T-helper 2 cell (primary cell): ENCODE measurements at places on chromosomes 12 and 14.

DNA sequence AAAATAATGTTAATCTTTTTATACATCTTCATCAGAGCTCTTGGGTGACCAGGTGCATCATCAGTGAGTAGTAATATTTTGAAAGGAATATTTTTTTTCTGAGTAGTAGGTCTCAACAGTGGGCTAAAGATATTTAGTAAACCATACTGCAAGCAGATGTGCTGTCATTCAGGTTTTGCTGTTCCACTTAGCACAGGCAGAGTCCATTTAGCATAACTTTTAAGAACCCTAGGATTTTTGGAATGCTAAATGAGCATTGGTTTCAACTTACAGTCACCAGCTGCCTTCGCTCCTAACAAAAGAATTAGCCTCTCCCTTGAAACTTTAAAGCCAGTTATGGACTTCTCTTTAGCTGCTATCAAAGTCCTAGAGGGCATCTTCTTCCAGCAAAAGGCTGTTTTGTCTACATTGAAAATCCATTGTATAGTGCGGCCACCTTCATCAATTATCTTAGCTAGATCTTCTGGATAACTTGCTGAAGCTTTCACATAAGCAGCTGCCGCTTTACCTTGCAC is 24.6 kb downstream of the RIMKLB start:
- no peak for DNase-seq

DNA sequence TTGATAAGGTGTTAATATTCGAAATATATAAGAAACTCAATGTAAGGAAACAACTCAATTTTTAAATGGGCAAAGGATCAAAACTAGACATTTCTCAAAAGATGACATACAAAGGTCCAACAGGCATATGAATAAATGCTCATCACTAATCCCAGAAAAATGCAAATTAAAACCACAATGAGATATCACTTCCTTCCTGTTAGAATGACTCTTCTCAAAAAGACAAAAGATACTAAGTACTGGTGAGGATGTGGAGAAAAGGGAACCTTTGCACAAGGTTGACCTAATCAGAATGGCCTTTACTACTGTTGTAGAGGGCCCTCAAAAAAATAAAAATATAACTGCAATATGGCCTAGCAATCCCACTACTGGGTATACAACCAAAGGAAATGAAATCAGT is 383.4 kb downstream of the KCNH5 start:
- no peak for DNase-seq

DNA sequence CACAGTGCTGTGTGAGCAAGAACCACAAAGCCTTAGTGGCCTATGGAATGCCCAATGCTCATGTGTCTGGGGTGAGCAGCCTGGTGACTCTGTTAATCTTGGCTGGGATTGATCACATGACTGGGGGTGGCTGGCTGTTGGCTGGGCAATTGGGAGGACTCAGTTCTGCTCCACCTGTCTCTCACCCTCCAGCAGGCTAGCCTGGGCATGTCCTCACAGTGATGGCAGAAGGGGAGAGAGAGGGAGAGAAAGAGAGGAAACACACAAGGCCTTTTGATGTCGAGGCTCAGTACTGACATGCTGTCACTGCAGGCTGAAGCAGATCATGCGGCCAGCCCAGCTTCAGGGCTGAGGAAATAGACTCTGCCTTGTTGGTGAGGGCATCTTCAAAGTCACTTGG is 136.8 kb downstream of the TBX5 start:
- no peak for DNase-seq

GRCh38 chr14:79732911-79733655 is 478.2 kb downstream of the DIO2 start:
- no peak for DNase-seq

DNA sequence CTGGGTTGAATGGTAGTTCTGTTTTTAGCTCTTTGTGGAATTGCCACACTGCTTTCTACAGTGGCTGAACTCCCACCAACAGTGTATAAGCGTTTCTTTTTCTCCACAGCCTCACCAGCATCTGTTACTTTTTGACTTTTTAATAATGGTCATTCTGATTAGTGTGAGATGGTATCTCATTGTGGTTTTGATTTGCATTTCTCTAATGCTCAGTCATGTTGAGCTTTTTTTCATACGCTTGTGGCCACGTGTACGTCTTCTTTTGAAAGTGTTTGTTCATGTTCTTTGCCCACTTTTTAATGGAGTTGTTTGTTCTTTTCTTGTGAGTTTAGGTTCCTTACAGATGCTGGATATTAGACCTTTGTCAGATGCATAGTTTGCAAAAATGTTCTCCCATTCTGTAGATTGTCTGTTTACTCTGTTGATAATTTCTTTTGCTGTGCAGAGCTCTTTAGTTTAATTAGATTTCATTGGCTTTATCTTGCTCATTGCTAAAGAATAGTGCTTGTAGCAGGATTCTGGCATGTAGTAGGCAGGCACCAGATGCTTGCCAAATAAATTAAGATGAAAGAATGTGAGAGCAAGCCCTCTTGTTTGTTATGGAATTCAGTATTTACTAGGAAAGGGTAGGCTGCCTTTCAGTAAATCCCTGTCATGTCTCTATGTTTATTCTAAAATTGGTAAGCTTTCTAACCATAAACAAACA is 86.8 kb downstream of the PDE3A start:
- no peak for DNase-seq

GRCh38 chr12:116887897-116888296 is 6.7 kb upstream of the HRK start:
- DNase-seq = no peak

GRCh38 chr12:19166956-19167355 is 37.4 kb downstream of the PLEKHA5 start:
- no peak for DNase-seq

DNA sequence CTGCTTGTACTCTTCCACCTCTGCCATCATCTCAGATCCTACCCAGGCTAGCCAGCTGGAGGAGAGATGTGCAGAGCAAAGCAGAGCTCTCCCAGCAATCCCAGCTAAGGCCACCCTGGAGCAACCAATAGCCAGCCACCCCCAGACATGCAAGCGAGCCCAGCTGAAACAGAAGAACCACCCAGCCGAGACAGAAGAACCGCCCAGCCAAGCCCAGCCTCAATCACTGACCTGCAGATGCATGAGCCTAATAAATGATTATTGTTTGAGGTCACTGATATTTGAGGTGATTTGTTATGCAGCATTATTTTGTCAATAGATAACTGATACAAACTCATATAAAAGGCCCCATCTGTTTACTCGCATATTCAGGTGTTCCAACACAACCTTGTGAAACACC is 106.3 kb downstream of the SCARB1 start:
- DNase-seq = no peak

- peak; percentile 22 for DNase-seq
Observed at GRCh38 chr12:111304642-111305071, 64.2 kb downstream of the PHETA1 start.

DNA sequence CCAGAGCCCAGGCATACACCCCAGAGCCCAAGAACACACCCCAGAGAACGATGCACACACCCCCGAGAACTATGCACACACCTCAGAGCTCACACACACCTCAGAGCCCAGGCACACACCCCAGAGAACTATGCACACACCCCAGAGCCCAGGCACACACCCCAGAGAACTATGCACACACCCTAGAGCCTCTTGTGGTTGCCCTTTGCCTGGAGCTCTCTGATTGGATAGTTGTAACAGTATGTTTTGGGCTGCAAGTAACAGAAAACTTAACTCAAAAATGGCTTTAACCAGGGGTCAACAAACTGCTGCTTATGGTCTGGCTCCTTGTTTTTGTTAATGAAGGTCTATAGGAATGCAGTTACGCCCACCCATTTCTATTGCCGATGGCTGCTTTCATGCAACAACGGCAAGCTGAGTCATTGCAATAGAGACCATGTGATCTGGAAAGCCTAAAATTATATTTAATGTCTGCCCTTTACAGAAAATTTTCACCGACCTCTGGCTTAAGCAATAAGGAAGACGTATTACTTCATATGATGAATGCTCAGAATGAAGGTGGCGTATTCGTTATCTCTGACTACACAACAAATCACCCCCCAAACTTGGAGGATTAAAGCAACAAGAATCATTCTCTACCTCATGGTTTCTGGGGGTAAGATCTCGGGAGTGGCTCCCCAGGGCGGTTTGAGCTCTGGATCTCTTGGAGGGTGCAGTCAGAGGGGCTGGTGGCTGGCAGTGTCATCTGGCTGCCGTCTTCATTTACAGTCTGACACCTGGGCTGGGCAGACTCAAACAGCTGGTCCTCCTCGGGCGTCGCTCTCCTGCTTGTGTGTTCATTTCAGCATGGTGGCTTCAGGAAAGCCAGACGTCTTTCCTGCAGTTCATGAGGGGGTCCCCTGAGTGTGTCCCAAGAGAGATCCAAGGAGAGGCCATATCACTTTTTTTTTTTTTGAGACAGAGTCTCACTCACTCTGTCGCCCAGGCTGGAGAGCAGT is 66.3 kb upstream of the NCOR2 start:
- no peak for DNase-seq

DNA sequence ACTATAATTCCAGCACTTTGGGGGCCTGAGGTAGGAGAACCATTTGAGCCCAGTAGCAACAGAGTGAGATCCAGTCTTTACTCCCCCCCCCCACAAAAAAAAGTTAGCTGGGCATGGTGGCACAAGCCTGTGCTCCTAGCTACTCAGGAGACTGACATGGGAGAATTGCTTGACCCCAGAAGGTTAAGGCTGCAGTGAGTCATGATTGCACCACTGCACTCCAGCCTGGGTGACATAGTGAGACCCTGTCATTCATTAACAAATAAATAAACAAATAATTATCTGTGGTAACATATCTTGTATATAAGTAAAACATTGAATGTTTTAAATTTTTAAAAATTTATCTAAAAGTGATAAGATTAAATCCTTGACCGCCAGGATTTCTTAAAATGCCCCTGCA is 4.8 kb downstream of the ENTPD5 start:
- DNase-seq = no peak

- no peak for DNase-seq
Observed at GRCh38 chr14:23577004-23577681, 1.4 kb downstream of the JPH4 start.

DNA sequence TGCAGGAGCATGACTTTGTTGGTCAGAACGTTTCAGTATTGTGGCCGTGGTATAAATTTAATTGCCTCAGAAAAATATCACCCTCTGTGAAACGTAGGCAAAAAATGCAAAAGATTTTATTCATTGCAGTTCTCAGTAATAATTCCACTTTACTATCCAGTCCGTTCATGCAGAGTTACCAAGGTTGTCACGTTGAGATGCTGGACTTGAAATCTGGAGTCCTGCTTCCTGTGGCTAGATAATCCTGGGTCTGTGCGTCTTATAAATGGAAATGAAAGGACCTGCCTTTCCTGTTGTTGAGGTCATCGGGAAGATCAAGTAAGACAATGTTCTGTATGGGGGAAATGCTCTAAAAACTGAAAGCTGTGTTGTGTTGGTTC is 1.3 kb upstream of the AVPR1A start:
- DNase-seq = no peak

DNA sequence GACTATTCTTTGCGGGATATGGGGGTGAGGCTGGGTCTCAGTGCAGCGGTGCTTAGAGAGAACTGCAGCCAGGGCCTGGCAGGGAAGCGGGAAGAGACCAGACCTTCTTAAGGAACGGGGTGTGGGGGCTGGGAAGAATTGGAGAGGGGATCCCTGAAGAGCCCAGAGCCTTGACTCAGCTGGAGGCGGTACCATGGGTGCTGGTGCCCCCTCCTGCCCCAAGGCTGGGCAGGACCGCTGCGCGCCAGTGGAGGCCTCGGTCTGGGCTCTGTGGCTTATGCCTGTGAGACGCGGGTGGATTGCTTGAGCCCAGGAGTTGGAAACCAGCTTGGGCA is 1.3 kb upstream of the RNU7-1 start:
- no peak for DNase-seq

DNA sequence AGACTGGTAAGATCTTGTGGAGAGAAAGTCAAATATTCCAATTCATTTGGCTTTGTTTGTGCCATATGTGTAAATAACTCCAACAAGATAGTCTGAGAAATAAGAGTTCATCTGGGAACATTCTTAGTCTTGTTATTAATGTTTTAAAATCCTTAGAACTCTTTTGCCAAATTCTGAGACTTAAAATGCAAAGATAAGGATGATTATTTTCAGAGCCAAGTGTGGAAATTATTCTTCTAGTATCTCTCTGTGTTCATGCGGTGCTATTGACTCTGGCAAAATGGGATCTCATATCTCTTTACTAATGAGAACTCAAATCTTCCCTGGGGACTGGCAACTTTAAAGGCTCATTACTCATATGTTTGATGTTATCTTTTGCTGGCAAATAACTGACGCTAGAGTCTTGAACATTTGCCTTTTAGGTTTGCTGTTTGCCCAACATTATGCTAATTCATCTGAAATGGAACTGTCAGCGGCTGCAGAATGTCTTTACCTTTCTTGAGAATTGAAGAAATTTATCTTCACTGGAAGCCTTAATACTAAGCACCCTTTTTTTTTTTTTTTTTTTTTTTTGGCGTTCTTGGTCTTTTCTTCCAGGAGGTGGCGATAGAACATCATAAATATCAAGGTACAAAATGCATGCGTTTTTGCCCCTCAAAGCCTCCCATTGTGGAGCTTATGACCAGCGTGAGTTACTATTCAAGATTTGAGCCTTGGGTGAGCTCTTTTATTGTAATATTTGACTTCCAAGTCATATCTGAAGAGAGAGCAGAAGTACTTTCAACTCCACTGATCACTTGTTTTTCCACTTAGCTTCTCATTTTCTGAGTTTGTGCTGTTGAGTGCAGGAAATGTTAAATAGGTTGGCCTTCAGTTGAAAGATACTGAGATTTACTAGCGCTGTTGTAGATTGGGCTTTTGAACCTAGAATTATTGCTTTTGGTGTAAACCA is 86.5 kb downstream of the CAND1 start:
- no peak for DNase-seq

DNA sequence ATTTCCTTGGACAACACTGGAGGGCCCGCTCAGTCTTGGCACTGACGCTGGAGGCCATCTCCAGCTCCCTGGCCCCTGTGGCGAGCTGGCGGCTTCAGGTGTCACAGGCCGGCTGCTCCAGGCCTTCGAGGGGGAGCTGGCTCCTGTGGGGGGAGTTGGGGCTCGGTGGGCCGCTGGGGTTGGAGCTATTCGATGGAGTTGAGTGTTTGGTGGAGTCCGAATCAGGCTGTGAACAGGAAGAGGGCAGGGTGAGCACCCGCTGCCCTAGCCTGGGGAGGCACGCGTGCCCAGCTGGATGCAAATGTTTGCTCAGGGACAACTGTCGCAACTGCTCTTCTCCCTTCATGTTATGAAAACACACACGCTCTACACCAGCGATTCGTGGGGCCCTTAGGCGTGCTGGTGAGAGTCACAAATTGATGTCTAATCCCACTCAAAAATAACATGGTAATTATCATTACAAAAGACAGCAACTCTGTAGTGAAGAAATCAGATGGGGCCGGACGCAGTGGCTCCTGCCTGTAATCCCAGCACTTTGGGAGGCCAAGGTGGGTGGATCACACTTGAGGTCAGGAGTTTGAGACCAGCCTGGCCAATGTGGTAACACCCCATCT is 11.3 kb downstream of the AMN start:
- DNase-seq = no peak

GRCh38 chr14:101209594-101209993 is 306.1 kb upstream of the RTL1 start:
- DNase-seq = no peak

DNA sequence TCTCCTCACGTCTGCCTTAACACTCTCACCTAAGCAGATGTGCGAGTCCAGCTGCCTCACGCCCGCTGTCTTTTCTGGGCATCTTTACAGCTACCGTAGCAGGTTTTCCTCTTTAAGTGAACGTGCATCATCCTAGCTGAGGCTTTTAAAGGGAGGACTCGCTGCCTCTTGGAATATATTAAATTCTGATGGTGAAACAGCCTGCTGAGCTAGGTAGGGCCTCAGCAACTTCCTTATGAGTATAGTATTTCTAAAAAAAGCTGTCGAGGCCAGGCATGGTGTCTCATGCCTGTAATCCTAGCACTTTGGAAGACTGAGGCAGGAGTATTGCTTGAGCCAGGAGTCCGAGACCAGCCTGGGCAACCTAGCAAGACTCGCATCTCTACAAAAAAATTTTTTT is 32.2 kb downstream of the TESC start:
- DNase-seq = no peak
